Skin of body (tissue), 3 donors: ENCODE measurements at places on chromosomes 1 and 21.

DNA sequence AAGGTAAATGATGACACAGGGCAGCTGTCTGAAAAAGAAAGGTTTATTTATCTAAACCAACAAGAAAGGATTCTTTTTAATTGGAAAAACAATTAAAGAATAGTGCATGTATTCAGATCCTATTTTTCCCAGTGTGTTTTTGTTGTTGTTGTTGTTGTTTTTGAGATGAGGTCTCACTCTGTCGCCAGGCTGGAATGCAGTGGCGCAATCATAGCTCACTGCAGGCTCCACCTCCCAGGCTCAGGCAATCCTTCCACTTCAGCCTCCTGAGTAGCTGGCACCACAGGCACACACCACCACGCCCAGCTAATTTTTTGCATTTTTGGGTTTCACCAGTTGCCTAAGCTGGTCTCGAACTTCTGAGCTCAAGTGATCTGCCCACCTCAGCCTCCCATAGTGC is 22.1 kb downstream of the NEK2 start:
- no peak for DNase-seq

DNA sequence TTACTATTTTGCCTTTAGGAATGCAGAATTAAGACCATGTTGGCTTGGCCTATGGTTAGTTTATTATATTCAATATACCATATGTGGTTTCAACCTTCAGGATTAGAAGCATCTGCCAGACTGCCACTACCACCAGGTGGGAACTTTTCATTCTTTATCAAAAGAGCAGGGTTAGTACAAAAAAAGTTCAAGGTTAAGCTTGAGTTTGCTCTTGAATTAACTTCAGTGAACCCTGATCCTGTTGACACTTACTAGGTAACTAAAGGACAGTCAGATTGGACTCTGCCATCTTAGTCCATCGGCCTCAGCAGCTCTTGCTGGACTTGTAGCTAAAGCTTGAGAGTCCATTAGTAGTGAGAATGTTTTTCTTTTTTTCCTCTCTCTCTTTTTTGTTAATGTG is 22.1 kb downstream of the CLIC4 start:
- DNase-seq: no peak

DNA sequence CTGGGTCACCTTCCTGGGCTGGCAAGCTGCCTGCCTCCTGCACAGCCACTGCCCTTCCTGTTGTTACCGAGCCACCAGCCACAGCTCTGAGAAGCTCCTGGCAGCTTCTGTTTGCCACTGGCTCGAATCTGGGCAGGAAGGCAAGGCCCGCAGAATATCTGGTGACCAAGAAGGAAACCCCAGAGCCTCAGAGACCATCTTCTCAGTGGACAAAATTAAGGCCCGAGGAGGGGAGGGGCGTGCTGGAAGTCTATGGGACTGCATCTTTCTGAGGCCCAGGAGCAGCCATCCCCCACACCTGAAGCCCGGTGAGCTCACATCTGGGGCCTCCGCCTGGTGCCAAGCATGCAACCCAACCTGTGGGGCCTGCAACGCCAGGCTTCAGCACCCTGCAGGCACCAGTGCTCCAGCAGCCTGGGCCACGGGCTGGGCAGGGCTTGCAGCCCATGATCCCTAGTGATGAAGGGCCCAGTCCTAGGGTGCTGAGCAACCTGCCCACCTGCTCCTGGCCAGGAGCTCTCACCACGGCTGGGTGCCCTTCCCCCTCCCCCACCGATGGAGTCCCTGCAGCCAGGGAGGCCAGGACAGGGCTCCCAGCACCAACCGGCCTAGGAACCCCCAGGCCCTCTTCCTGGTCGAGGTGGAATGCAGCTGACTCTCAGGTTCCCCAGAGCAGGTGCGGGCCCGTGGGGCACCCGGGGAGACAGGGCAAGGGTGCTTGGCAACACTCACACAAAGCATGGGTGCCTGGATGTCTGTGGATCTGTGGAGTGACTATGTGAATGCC is 879 bp downstream of the CPTP start:
- no peak for DNase-seq

DNA sequence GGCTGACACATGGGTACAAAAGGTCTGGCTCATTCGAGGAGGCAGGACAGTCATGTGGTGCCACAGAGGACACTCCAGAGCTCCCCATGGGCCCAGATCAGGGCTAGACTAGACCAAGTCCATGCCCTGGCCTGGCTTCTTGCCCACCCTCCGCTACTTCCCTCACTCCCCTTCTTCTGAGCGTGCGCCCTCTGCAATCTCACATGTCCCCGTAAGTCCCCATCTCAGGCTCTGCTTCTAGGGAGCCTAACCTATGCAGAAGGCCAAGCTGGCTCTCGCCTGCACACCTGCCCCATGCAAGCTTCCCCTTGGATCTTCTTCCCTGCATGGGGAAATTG is 553.6 kb downstream of the PTPRU start:
- DNase-seq: no peak

DNA sequence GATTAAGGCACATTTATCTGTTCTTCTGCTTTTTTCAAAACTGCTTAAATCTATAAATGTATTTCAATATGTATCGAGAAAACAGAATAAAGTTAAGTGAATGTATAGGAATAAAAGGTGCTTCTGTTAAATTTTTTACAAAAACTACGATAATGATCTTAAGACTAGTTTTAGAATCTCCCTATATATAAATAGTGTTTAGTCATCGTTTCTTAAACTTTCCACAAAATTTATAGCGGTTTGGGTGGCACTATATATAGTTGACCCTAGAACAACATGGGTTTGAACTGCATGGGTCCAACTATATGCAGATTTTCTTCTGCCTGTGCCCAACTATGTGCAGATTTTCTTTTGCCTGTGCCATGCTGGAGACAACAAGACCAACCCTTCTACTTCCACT is 125.7 kb downstream of the CRB1 start:
- DNase-seq: no peak

DNA sequence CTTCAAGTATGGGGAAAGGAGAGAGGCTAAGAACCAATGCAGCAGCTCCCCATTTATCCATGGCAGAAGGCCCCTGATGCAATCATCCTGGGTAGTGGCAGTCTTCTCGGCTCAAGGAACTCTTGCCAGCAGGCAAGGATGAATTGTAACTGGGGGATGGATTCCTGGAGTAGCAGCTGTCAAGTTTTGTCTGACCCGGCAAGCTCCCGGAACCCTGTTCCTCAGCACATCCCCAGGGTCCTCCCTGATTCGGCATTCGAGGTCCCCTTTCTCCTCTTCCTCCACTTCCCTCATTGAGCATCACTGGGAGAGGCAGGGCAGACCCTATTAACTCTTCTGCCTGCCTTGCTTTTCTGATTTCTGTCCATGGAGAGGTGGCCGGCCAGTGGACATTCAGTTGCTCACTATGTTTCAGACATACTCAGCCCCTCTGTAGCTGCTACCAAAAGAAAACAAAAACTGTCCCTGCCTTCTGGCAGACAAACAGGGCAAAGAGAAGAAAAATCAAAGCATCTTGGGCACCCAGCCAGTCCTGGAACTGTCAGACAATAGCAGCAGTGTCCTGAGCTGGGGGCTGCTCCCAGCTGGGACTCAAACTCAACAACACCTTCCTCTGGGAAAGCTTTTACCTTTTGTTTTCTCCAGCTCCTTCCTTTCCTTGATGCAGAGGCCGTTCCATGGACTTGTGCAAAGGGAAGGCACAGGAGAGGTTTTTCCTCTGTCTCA is 5.6 kb upstream of the PTCH2 start:
- no peak for DNase-seq

DNA sequence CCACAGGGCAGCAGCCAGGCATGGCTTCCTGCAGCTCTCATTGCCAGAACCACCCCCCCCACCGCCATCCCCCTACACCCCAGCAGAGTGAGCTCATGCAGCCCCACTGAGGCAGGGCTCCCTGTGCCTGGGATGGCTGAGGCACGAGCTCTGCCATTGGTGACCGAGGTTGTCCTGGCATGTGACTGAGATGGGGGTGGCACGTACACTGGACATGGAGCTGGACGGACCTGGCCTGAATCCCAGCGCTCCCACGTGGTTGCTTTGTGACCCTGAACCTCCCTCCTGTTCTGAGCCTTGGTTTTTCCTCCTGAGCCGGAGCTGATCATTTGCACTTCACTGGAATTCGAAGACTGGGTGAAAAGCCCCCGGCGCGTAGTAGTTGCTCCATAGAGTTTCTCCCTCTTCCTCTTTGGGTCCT is 28.3 kb downstream of the ALPL start:
- no peak for DNase-seq

DNA sequence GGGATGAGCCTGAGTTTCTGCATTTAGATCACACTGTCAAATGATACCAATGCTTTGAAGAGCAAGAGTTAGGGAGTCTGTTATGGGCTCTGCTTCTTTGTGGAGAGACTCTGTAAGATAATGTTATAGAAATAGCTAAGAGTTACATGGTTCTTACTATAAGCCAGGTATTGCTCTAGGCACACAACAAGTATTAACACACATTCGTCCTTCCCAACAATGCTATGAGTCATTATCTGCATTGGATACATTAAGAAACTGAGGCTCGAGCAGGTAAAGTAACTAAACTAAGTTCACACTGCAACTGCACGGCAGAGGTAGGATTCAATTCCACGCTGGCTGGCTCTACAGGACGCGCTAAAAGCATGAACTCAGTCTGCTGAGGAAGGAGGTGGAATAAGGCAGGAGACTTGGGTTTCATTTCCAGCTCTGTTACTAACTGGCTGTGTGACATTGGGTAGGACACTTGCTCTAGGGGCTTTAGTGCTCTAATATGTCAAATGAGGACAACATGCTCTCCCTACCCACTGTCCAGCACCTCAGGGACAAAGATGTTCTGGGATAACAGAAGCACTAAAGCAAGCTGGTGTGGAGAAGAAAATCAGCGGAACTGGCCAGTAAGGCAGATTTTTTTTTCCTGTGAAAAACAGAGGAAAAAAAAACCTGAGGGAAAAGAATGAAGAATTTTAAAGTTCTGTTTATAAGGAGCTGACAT is 23.7 kb upstream of the IL20 start:
- no peak for DNase-seq

DNA sequence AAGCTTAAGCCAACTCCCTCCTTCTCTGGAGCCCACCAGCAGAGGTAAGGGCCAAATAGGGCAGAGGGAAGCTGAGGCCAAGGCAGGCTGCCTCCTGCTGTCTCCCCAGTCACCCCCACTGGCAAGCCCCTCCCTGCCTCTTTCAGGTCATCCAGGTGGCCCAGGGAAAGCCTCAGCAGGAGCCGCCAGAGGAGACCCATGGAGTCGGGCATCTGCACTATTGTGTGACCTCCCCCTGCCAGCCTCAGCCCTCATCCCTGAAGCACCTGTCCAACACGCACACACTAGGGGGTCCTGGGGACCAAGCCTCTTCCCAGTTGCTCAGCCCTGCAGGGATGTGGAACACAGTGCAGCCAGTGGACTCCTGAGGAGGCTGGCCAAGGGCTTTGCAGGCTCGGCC is 5.3 kb upstream of the NAXE start:
- no peak for DNase-seq

GRCh38 chr1:47805018-47805417 is 192.2 kb downstream of the TRABD2B start:
- DNase-seq: no peak

- DNase-seq: no peak
Observed at GRCh38 chr1:192574073-192574472, 1.5 kb upstream of the RGS1 start.

- DNase-seq: peak; percentile 5
Observed at GRCh38 chr1:117128323-117129079, 7.0 kb upstream of the TRIM45 start.

- no peak for DNase-seq
Observed at GRCh38 chr1:225855503-225856300, 26.5 kb downstream of the TMEM63A start.

DNA sequence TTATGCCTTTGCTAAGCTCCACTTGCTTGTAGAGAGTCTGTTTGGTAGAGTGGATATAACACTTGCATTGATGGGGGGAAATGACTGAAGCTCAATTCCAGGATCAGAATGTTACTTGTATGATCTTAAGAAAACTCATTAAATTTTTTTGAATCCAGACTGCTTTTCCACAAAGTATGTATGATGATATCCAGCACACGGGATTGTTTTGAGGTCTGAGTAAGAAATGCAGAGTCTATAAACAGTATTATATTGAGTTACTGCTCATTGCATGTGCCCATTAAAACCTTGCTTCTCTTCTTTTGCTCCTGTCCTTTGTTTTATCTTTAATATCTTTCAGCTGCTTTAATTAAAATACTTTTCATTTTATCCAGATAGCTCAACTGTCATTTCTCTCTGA is 570.4 kb upstream of the ZRANB2 start:
- DNase-seq: no peak

- no peak for DNase-seq
Observed at GRCh38 chr1:76289692-76290091, 215.1 kb downstream of the ST6GALNAC3 start.

DNA sequence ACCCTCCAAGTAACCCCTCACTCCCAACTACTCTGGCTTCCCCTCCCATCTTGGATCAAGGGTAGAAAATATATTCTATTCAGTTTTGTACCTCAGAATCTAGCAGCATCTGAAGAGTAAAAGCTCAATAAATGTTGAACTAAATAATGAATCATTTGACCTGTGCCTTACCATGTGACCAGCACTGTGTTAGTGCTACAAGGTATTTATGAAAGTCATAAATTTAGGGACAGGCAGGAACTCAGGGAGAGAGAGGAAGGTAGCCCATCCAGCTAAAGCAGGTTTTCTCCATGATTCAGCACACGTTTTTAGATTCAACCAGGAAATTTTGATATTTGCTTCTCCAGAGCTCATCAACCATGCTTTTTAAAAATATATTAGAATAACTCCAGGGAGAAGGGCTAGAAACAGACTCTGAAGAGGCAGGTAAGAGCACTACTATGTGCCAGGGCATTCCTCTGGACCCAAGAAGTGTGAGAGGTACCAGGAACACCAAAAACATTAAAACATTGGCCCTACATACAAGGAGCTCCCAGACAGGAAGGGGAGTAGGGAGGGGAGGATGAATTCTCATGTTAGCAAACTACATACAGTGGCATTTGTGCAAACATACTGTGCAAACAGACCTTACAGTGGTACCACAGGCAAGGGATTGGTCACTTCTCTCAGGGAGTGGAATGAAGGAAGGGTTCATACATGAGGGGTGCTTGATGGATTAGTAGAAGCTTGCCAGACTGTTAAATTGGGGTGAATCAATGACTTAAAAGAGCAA is 64.3 kb downstream of the FYB2 start:
- DNase-seq: no peak

GRCh38 chr1:213513006-213513405 is 462.0 kb downstream of the RPS6KC1 start:
- no peak for DNase-seq

GRCh38 chr1:30981172-30981571 is 72.6 kb upstream of the SDC3 start:
- no peak for DNase-seq

DNA sequence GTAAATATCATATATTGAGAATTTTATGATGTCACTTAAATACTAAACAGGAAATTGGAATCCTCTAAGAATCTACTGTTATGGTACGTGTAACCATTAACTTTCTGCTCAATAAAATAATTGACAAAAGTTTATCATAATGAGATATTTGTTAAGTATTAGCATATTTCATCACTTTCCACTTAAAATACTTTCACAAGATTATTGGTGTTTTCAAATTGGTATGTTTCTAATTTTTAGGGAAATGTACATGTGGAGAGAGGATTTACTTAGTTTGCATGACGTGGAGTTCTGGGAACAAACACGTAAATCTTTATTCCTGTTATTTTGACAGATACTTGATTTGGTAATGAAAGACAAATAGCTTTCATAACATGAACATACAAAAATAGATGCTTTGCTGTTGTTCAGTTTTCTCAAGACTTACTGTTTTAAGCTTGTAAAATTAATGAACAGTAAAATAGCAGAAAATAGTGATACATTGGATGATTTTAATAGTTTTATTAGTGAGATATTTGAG is 1.6 kb downstream of the SRSF11 start:
- no peak for DNase-seq

- DNase-seq: no peak
Observed at GRCh38 chr1:67973051-67973450, 77.4 kb downstream of the DIRAS3 start.

GRCh38 chr21:27094184-27094948 is 127.5 kb upstream of the ADAMTS5 start:
- no peak for DNase-seq
